Transverse colon (tissue), 4 donors: ENCODE measurements at places on chromosomes 16 and 17. TPM values are rescaled to one million over a fixed set of nuclear protein-coding genes. Genes with fewer than 3 reads are reported as not detected.

- DNase-seq: no peak
Observed at GRCh38 chr17:42512733-42513251, 23.2 kb upstream of the NAGLU start.

GRCh38 chr16:14275934-14276333 is 204.8 kb downstream of the MRTFB start:
- DNase-seq: no peak

DNA sequence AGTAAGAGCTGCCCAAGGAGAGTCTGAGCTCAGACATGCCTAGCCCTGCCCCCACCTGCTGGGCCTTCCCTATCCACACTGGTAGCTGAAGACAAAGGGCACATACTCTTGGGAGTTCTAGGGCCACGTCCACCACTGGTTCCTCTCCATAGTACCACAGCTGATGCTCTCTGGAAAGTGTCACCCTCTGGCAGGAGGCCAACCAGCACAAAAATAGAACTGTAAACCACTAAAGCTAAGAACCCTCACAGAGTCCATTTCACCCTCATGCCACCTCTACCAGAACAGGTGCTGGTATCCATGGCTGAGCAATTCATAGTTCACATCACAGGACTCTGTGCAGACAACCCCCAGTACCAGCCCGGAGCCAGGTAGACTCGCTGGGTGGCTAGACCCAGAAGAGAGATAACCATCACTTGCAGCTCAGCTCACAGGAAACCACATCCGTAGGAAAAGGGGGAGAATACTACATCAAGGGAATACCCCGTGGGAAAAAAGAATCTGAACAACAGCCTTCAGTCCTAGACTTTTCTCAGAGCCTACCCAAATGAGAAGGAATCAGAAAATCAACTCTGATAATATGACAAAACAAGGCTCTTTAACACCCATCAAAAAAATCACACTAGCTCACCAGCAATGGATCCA is 115.3 kb downstream of the CEP112 start:
- DNase-seq: no peak

- no peak for DNase-seq
Observed at GRCh38 chr16:47699106-47699505, 238.0 kb downstream of the PHKB start.

GRCh38 chr17:41733348-41734138 is 900 bp downstream of the HAP1 start:
- DNase-seq: no peak

DNA sequence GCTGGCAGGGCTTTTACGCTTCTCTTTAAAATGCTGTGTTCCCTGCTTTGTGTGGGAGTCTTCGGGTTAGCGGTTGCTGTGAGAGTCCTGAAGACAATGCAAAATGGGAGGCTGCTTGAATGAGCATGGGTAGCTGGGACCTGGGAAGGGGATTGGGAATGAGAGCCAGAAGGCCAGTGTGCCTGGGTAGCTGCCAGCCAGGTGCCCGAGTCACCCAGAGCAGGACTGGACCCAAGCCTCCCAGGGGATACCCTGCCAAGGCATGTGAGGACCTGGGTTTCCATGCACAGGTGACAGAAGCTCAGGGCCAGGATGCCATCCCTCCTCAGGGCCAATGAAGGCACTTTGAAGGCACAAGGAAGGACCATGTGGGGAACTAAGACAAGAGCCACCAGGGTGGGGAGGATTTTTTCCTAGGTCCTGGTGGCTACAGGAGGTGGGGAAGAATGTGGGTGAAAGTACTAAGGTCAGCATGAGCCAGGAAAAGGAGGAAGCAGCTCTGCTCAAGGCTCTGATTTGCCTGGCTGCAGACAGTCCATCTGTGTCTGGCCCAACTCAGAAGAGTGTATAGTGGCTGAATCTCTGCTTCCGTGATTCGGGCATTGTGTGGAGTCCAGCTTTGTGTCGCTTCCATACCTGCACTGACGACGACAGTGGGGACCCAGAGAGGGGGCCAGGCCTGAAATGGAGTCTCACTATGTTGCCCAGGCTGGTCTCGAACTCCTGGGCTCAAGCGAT is 20.5 kb downstream of the TMEM94 start:
- DNase-seq: no peak

DNA sequence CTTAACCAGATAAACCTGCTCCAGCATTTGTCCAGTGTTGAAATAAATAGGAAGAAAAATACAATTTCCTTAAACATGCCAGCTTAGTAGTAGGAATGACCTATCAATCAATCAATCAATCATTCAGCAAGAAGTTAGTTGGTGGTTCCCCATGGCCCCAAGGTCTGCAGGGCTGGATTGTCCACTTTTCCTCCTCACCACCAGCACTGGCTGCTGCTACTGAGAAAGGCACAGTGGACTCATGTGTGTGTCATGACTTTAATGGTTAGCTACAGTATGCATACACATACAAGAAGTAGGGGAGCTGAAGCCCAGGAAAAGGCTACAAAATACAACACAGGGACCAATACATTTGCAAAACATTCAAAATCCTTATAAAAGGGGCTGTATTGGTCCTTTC is 4.4 kb downstream of the SETD6 start:
- DNase-seq: no peak

GRCh38 chr17:1251866-1252608 is 18.2 kb upstream of the BHLHA9 start:
- no peak for DNase-seq

DNA sequence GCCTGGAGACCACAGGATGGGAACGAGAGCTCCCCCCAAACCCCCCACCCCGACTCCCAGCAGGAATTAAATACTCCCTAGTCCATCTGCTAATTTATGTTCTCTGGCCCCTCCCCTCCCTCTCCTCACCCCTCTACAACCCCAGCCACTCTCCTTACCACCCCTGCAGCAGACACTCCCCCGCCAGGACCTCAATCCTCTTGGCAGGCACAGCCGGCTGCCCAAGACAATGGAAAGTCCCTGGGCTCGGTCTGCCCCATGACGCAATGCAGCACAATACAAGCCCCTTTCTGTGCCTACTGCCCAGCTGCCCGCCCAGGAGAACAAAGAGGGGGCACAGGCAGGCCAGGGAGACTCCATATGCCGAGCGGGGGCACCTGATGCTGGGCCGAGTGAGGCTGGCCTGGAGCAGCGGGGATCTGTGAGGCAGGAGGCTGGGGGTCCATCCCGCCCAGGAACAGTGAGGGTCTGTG is 30.3 kb upstream of the CDC42EP4 start:
- peak; percentile 65 for DNase-seq

- DNase-seq: no peak
Observed at GRCh38 chr17:43085474-43085873, 39.7 kb downstream of the BRCA1 start.

GRCh38 chr17:49495842-49496182 is 719 bp downstream of the NGFR start:
- DNase-seq: no peak

- DNase-seq: no peak
Observed at GRCh38 chr16:85258629-85259028, 146.4 kb upstream of the CIBAR2 start.

GRCh38 chr17:39711851-39712250 is 12.0 kb downstream of the ERBB2 start:
- no peak for DNase-seq

DNA sequence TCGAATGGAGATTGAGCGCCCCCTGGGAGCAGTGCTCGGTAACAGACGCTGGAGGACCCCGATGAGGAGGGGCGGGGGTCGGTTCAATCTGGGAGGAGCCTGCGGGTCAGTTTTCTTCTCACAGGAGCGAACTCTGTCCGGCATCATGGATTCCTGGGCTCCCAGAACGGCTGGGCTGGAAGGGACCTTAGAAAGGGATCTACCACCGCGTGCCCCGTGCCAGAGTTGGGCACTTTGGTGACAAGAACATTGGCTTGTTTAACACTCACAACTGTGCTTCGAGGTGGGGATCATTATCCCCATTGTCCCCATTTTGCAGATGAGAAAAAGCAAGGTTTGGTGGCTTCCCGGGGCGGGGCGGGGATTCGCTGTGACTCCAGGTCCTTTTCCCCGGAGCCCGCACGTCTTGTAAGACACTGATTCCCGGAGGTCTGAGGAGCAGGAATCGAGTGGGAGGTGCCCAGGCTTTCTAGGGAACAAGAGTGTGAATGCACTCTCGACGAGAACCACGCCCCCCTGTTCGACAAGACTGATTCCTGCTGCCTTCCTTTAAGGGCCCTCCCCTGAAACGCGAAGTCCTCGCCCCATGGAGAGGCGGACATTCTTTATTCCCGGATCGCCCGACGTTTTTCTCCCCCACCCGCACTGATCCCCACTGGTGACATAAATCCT is 1.5 kb upstream of the FBXL19 start:
- DNase-seq: peak; percentile 93

GRCh38 chr17:43528319-43528987 is 17.7 kb downstream of the ETV4 start:
- DNase-seq: peak; percentile 59

GRCh38 chr17:40312893-40313667 is 4.1 kb downstream of the RARA start:
- DNase-seq: no peak

DNA sequence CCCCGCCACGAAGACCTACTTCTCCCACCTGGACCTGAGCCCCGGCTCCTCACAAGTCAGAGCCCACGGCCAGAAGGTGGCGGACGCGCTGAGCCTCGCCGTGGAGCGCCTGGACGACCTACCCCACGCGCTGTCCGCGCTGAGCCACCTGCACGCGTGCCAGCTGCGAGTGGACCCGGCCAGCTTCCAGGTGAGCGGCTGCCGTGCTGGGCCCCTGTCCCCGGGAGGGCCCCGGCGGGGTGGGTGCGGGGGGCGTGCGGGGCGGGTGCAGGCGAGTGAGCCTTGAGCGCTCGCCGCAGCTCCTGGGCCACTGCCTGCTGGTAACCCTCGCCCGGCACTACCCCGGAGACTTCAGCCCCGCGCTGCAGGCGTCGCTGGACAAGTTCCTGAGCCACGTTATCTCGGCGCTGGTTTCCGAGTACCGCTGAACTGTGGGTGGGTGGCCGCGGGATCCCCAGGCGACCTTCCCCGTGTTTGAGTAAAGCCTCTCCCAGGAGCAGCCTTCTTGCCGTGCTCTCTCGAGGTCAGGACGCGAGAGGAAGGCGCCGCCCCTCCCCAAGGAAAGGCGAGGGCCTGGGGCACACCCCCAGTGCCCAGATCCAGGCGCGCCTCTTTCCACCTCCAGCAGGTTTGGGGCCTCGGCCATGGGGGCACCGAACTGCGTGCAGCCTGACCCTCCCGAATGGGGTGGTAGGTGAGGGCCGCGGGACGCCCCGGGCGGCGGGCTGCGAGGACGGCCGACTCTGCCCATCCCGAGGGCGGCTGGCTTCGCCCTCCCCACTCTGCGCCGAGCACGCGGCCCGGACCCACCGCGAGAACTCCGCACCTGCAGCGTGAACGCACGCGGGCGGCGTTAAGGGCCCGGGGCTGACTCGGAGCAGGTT is 664 bp downstream of the HBQ1 start:
- DNase-seq: peak; percentile 82

GRCh38 chr17:69093279-69093789 is 32.6 kb upstream of the ABCA9 start:
- no peak for DNase-seq

- peak; percentile 29 for DNase-seq
Observed at GRCh38 chr17:66373944-66374817, 71.8 kb downstream of the PRKCA start.

DNA sequence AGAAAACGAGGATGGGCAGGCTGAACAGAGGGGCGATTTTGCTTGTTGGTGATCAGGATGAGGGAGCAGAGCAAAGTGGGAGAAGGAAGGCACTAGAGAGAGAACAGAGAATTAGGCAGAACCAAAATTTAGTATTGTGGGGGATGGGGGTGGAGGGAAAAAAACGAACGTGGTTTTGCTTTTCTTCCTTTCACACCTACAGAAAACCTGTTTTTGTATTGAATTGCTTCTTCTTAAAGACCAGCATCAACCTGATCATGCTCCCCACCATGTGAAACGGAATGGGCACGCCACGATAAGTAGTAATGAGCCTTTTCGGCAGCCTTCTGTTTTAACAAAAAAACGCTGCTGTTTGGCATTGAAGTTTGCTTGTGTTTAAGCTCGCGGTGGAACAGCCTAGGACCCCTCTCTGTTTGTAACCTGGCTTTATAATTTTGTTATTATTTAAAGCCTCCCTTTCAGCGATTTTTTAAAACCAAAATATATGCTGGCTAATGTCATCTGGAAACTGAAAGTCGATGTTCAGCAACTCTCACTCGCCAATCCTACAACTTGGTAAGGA is 36.8 kb downstream of the ERCC4 start:
- no peak for DNase-seq

GRCh38 chr17:34570506-34570905 is 8.9 kb upstream of the TMEM132E start:
- no peak for DNase-seq

GRCh38 chr17:17087424-17088015 is 45.3 kb downstream of the MPRIP start:
- peak; percentile 7 for DNase-seq

DNA sequence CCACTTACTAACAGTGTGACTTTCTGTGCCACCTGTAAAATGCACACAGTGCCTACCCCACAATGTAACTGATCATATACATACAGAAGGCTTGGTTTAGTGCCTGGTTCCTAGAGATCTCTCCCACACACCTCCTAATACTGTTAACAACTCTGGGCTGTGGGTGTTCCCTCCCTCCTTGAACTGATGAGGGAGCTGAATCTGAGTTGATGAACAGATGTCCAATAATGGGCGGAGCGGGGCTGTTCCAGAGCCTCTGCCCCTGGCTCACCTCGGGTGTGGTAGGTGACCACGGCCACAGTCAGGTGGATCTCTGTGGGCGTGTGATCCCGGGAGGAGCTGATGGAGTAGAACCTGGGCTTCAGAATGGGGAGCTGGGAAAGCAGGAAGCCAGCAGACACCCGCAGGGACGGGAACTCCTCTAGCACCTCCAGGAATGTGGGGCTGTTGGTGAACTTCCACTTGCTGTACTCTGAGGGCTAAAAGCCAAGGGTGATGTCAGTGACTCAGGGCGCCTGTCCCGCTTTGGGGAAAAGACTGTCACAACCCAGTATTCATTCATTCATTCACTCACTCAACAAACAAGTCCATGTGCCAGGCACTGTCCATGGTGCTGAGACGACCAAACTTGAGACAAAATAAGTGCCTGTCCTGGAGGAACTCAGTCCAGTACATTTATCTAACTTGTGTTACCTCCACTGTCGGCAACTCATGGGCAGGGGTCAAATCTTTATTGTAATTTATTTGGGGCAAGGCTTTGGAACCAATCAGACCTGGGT is 37.6 kb downstream of the NOS2 start:
- DNase-seq: no peak

- DNase-seq: no peak
Observed at GRCh38 chr16:59242556-59242955, 508.4 kb upstream of the GOT2 start.

- no peak for DNase-seq
Observed at GRCh38 chr16:77684181-77684526, 38.2 kb upstream of the NUDT7 start.

Gene KCNH4
- not detected for total RNA-seq

Gene MC1R
- 2.9 TPM for total RNA-seq

Gene HLF
- 8.5 TPM for total RNA-seq

Gene NUDT16L1
- 62.7 TPM for total RNA-seq

Gene KIF22
- 68.1 TPM for total RNA-seq

Gene RBFOX1
- total RNA-seq: 3.2 TPM

Gene MARF1
- total RNA-seq: 52.6 TPM
